Naive thymus-derived CD4-positive, alpha-beta T cell (primary cell): ENCODE measurements at places on chromosomes 2 and 18. TPM values are rescaled to one million over a fixed set of nuclear protein-coding genes. Genes with fewer than 3 reads are reported as not detected.

RAB3GAP1 gene
- 42.9 TPM for total RNA-seq

SETBP1 gene
- total RNA-seq = 0.51 TPM

UXS1 gene
- total RNA-seq = 90.5 TPM

MAPK4 gene
- not detected for total RNA-seq

TMBIM1 gene
- 112 TPM for total RNA-seq

CAPN14 gene
- 0.59 TPM for total RNA-seq

RIOK3 gene
- total RNA-seq = 101 TPM

SLC23A3 gene
- 5.2 TPM for total RNA-seq

LRRTM4 gene
- not detected for total RNA-seq
